NCI-H1930 (cell line): ENCODE measurements at places on chromosomes 12 and 14.

- no peak for DNase-seq
Measured at GRCh38 chr14:68626386-68626785, 166.5 kb downstream of the ZFP36L1 start.

DNA sequence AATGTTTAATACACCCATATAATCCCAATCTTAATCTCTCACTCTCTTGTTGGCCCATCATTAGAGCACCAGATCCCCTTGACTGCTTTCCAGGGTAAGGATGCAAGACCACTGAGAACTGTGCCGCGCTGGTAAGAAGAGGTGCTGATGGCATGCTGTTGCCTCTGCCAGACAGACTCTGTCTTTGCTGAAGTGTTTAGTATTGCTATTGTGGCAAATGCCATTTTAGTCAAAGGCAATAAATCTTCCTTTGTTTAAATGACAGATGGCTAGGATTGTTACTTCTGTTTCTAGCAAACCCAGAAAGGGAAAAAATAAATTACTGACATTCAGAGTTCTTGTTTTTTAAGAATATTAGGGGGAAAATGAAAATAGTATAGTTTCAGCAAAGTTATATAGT lies 152.3 kb downstream of the MON2 start:
- no peak for DNase-seq

DNA sequence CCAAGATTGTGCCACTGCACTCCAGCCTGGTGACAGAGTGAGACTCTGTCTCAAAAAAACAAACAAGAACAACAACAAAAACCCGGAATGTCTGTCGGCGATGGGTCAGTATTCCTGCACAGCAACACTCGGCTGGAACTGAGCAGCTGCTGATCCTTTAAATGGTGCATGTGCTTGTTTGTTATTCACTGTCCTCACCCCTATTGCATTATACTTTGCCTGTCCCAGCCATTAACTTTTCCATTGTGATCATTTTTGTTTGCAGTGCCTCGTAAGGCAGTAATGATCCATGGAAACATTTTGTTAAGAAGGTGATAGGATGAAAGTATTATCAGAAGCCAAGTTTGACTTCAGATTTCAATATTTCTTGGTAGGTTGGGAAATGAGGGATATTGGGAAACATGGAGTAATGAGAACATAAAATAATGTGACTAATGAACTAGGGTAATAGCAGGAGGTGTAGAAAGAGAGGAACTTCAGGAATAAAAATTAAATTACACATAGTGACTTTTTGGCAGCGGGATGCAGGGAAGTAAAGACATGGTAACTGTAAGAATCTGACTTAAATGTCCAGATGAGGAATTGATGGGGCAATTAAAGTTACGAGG lies 6.1 kb downstream of the ACSS3 start:
- no peak for DNase-seq

- DNase-seq, result no peak
Measured at GRCh38 chr14:97095269-97095668, 298.1 kb downstream of the VRK1 start.

- no peak for DNase-seq
Measured at GRCh38 chr12:122087431-122088178, 9.0 kb downstream of the MLXIP start.
